ENCODE measurements at places on chromosomes 13 and 19. TPM values are rescaled to one million over a fixed set of nuclear protein-coding genes. Genes with fewer than 3 reads are reported as not detected.

ZNF554 gene
- 2.7 TPM for total RNA-seq

PDX1 gene
- total RNA-seq: not detected

LIM2 gene
- not detected for total RNA-seq

SRRM5 gene
- 0.16 TPM for total RNA-seq

AMER2 gene
- not detected for total RNA-seq

PLEKHA4 gene
- total RNA-seq: 3.2 TPM

MEDAG gene
- total RNA-seq: not detected

FFAR1 gene
- total RNA-seq: 0.92 TPM

TPTE2 gene
- total RNA-seq: not detected

CGB5 gene
- not detected for total RNA-seq

PIAS4 gene
- 11.6 TPM for total RNA-seq

C19orf85 gene
- not detected for total RNA-seq

EBPL gene
- 10.7 TPM for total RNA-seq

SIGLECL1 gene
- not detected for total RNA-seq

ZNF615 gene
- 14.7 TPM for total RNA-seq

AP1M1 gene
- 83.4 TPM for total RNA-seq

ZNF729 gene
- total RNA-seq: not detected

SIGLEC8 gene
- total RNA-seq: not detected

ACP5 gene
- total RNA-seq: 10.6 TPM

WDR87 gene
- not detected for total RNA-seq

GJB6 gene
- total RNA-seq: 5.8 TPM

KANK2 gene
- total RNA-seq: not detected

ZSCAN4 gene
- not detected for total RNA-seq
